Calu3 (cell line): ENCODE measurements at places on chromosomes 7 and 10. TPM values are rescaled to one million over a fixed set of nuclear protein-coding genes. Genes with fewer than 3 reads are reported as not detected.

DNA sequence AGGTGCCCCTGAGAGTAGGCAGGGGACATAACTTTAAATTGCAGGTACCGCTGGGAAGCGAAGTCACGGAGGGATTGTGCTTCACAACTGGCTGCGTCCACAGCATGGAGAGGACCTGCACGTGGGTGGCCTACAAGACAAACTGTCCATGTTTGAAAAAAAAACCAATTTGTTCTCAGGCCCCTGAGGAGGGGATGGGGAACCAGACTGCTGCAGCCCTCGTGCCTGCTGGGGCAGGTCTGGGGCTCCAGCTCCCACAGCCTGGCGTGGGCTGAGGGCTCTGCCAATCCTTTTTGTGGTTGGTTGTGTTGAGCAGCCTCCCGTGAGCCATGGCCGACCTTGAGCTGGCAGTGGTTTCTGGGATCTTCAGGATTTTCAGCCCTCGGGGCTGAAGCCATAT, 9.7 kb downstream of the SFRP5 start:
- H3K4me1 ChIP-seq: no peaks in the 10 kb centered on the region
- H3K27me3 ChIP-seq: no peaks in the 10 kb centered on the region
- H3K36me3 ChIP-seq: peaks cover 6% of the 10 kb centered on the region
- no peak for DNase-seq
- no peak overlapping the region for H3K4me3 ChIP-seq

- H3K4me1 ChIP-seq: no peaks in the 10 kb centered on the region
- no peaks in the 10 kb centered on the region for H3K27me3 ChIP-seq
- H3K4me3 ChIP-seq: no peak overlapping the region
- peaks cover 6% of the 10 kb centered on the region for H3K36me3 ChIP-seq
- DNase-seq: no peak
These were observed 810.7 kb upstream of the AUTS2 start for GRCh38 chr7:68787566-68787965.

The AMPH gene
- total RNA-seq: not detected in 2 replicates

- DNase-seq: peak; percentile 78
- H3K27ac ChIP-seq: no peak overlapping the region
- H3K4me3 ChIP-seq: peak overlapping the region; percentile 13
- H3K4me1 ChIP-seq: peaks cover 23% of the 10 kb centered on the region
- no peaks in the 10 kb centered on the region for H3K27me3 ChIP-seq
- peaks cover 9% of the 10 kb centered on the region for H3K36me3 ChIP-seq
These were observed 41.7 kb upstream of the LOXL4 start for GRCh38 chr10:98309366-98310355.

The GPR15LG gene
- total RNA-seq: not detected in 2 replicates

The WDFY4 gene
- not detected in 2 replicates for total RNA-seq

GRCh38 chr7:55081068-55081467, 62.3 kb downstream of the EGFR start:
- H3K36me3 ChIP-seq: peaks cover 33% of the 10 kb centered on the region
- H3K4me3 ChIP-seq: no peak overlapping the region
- H3K4me1 ChIP-seq: peaks cover 88% of the 10 kb centered on the region

DNA sequence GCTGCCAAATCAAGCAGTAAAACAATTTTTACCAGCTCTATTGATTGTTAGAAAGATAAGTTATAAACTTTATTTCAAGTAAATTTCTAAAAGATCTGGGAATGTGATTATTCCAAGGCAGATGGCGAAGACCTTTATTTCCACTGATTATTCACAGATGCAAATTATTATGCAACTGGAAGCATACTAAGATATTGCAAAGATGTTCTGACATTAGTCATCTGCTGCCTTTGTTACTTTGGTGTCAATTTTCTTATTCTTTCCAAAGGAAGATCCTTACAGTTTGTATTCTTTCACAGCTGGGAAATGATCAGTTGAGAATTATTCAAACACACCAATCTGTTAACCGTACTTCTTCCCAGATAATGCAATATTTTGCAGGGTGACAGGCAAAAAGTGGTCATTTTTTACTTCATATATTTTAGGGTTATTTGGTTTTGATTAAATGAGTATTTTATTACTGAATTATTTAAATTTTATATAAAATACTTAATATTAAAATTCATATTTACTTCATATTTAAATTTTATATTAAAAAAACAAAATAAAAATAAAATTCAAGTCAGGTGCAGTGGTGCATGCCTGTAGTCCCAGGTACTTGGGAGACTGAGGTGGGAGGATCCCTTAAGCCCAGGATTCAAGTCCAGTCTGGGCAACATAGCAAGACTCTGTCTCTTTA, 171.3 kb downstream of the FZD1 start:
- H3K27me3 ChIP-seq: peaks cover 30% of the 10 kb centered on the region
- no peaks in the 10 kb centered on the region for H3K36me3 ChIP-seq
- no peak for DNase-seq
- H3K27ac ChIP-seq: no peak overlapping the region
- H3K4me3 ChIP-seq: no peak overlapping the region

GRCh38 chr7:102444961-102445673, 11.7 kb downstream of the ORAI2 start:
- H3K4me3 ChIP-seq: no peak overlapping the region
- no peaks in the 10 kb centered on the region for H3K27me3 ChIP-seq
- DNase-seq: no peak
- no peaks in the 10 kb centered on the region for H3K4me1 ChIP-seq

DNA sequence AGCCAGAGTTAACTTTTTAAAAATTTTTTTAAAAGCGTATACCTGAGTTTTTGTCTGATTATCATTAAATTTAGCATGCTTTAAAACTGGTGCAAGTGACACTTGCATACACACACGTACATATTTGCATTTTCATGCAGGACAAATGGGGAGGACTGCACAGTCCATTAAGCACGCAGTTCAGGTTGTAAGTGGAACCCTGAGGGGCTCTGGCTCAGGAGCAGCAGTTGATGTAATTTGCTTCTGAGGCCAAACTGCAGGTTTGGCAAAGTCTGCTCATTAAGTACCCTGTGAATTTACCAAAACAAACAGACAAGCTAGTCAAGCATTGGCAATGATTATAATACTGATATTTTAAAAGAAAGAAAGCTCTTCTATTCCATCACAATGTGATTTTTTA, 215.8 kb upstream of the PFKP start:
- H3K27ac ChIP-seq: no peak overlapping the region
- no peaks in the 10 kb centered on the region for H3K36me3 ChIP-seq
- no peaks in the 10 kb centered on the region for H3K4me1 ChIP-seq

GRCh38 chr7:68394131-68394530, 1204.1 kb upstream of the AUTS2 start:
- H3K27ac ChIP-seq: no peak overlapping the region
- no peaks in the 10 kb centered on the region for H3K4me1 ChIP-seq
- H3K36me3 ChIP-seq: no peaks in the 10 kb centered on the region
- H3K4me3 ChIP-seq: no peak overlapping the region
- no peaks in the 10 kb centered on the region for H3K27me3 ChIP-seq

The XRCC2 gene
- total RNA-seq: 22.1 and 23.1 TPM in 2 replicates

DNA sequence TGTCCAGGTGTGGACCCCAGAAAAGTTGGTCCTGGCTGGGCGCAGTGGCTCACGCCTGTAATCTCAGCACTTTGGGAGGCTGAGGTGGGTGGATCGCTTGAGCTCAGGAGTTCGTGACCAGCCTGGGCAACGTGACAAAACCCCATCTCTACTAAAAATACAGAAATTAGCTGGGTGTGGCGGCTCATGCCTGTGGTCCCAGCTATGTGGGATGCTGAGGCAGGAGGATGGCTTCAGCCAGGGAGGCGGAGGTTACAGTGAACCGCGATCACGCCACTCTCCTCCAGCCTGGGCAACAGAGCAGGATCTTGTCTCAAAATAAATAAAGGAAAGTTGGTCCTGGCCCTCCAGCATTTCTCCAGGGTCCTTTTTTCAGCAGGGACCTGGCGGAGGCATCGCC, 1.4 kb downstream of the NUDT1 start:
- peak overlapping the region; percentile 95 for H3K4me3 ChIP-seq
- H3K36me3 ChIP-seq: peaks cover 46% of the 10 kb centered on the region
- no peak for DNase-seq
- peaks cover 15% of the 10 kb centered on the region for H3K4me1 ChIP-seq
- no peak overlapping the region for H3K27ac ChIP-seq

- H3K4me1 ChIP-seq: peaks cover 34% of the 10 kb centered on the region
- peaks cover 3% of the 10 kb centered on the region for H3K27me3 ChIP-seq
- H3K36me3 ChIP-seq: peaks cover 25% of the 10 kb centered on the region
- DNase-seq: no peak
These were observed 7.1 kb upstream of the HOXA2 start for GRCh38 chr7:27109466-27110185.

GRCh38 chr10:16195894-16196293, 240.9 kb upstream of the PTER start:
- H3K4me3 ChIP-seq: no peak overlapping the region
- H3K27me3 ChIP-seq: no peaks in the 10 kb centered on the region
- no peaks in the 10 kb centered on the region for H3K36me3 ChIP-seq

The TFEC gene
- total RNA-seq: not detected in 2 replicates

- H3K4me3 ChIP-seq: no peak overlapping the region
- no peaks in the 10 kb centered on the region for H3K36me3 ChIP-seq
- H3K27me3 ChIP-seq: no peaks in the 10 kb centered on the region
- DNase-seq: no peak
- H3K4me1 ChIP-seq: no peaks in the 10 kb centered on the region
- H3K27ac ChIP-seq: no peak overlapping the region
These were observed 121.1 kb upstream of the ZEB1 start for GRCh38 chr10:31197886-31198285.

GRCh38 chr10:132417257-132417910, 20.4 kb downstream of the PWWP2B start:
- no peak overlapping the region for H3K27ac ChIP-seq
- H3K4me1 ChIP-seq: peaks cover 6% of the 10 kb centered on the region
- H3K4me3 ChIP-seq: no peak overlapping the region
- H3K27me3 ChIP-seq: no peaks in the 10 kb centered on the region
- H3K36me3 ChIP-seq: peaks cover 14% of the 10 kb centered on the region

DNA sequence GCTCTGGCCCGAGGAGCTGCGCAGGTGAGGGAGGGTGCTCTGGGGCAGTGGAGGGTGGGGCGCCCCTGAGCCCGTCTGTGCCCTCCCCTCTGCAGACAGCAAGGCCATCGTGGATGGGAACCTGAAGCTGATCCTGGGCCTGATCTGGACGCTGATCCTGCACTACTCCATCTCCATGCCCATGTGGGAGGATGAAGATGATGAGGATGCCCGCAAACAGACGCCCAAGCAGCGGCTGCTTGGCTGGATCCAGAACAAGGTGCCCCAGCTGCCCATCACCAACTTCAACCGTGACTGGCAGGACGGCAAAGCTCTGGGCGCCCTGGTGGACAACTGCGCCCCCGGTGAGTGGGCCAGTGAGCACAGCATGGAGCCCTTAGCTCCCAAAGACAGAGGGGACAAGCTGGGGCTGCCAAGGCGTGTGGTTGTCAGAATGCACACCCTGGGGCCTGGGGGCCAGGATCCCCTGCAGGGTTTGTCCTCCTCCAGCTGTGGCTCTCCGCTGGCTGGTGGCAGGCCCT, 5.1 kb downstream of the FLNC start:
- H3K27me3 ChIP-seq: peaks cover 26% of the 10 kb centered on the region
- no peak overlapping the region for H3K27ac ChIP-seq
- H3K4me1 ChIP-seq: peaks cover 5% of the 10 kb centered on the region
- peaks cover 3% of the 10 kb centered on the region for H3K36me3 ChIP-seq
- DNase-seq: no peak

DNA sequence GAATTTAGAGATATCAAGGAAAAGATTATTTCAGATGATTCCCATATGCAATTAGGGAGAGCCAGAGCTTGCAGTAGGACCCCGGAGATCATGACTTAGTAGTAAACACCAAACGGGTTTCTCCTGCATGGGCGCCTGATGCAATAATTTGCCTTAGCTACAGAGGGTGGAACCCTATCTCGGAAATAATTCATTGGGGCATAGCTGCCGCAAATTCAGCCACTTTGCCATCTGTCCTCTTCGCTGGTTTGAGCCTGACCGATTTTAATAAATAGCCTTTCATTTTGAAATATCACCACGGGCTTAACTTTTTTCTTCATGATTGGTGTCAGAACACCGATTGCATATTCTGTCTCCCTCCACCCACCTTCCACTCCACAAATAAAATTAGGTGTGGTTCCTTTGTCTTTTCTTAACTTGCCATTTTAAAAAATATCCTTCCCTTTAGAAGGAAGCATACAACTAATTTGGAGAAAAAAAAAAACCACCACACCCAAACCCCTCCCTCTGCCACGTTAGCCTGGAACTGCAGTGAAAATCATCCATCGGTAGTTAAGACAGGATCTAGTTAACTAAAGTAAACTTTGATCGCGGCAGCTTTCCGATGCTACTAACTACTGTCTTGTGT, 1.4 kb downstream of the GARS1 start:
- peaks cover 81% of the 10 kb centered on the region for H3K36me3 ChIP-seq
- H3K27me3 ChIP-seq: no peaks in the 10 kb centered on the region
- DNase-seq: peak; percentile 42
- peaks cover 26% of the 10 kb centered on the region for H3K4me1 ChIP-seq
- H3K27ac ChIP-seq: peak overlapping the region; percentile 99
- H3K4me3 ChIP-seq: peak overlapping the region; percentile 91

DNA sequence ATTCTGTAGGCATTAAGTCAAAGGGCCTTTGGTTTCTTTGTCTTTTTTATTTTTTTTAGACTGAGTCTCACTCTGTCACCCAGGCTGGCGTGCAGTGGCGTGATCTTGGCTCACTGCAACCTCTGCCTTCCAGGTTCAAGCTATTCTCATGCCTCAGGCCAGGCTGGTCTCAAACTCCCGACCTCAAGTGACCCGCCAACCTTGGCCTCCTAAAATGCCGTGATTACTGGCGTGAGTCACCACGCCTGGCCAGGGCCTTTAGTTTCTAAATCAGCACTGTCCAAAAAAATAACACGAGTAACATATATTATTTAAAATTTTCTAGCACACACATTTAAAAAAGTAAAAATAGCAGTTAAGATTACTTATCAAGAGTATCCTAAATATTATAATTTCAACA, 11.1 kb upstream of the ACSL5 start:
- no peaks in the 10 kb centered on the region for H3K36me3 ChIP-seq
- no peak overlapping the region for H3K4me3 ChIP-seq
- H3K27me3 ChIP-seq: no peaks in the 10 kb centered on the region
- no peak overlapping the region for H3K27ac ChIP-seq

GRCh38 chr10:6748981-6749635, 169.0 kb upstream of the PRKCQ start:
- peak; percentile 34 for DNase-seq
- H3K27me3 ChIP-seq: no peaks in the 10 kb centered on the region
- H3K4me1 ChIP-seq: peaks cover 60% of the 10 kb centered on the region
- peak overlapping the region; percentile 88 for H3K27ac ChIP-seq
- H3K4me3 ChIP-seq: peak overlapping the region; percentile 13
- peaks cover 55% of the 10 kb centered on the region for H3K36me3 ChIP-seq

The ZNF467 gene
- total RNA-seq: 0.54 and 2.4 TPM in 2 replicates

DNA sequence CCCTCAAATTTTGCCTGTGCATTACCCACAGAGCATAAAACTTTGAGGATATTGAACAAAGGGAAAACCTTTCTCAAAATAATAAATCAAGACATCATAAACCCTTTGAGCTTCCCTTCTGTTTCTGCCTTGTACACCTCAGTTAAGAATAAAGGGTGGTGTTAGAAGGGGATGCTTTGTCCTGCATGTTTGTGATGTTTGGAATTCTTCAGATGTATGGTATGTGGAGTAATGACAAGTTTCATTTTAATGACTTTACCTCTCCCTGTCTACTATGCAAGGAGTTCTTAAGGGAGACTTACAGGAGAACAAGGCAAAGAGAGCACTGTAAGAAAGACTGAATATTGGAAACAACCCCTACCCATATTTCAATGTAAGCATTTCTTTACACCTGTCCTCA, 99.2 kb downstream of the HECW1 start:
- no peaks in the 10 kb centered on the region for H3K4me1 ChIP-seq
- H3K4me3 ChIP-seq: no peak overlapping the region
- H3K27me3 ChIP-seq: peaks cover 42% of the 10 kb centered on the region
- DNase-seq: no peak
- no peak overlapping the region for H3K27ac ChIP-seq
- H3K36me3 ChIP-seq: no peaks in the 10 kb centered on the region
